ENCODE measurements at places on chromosomes 6 and 20.

DNA sequence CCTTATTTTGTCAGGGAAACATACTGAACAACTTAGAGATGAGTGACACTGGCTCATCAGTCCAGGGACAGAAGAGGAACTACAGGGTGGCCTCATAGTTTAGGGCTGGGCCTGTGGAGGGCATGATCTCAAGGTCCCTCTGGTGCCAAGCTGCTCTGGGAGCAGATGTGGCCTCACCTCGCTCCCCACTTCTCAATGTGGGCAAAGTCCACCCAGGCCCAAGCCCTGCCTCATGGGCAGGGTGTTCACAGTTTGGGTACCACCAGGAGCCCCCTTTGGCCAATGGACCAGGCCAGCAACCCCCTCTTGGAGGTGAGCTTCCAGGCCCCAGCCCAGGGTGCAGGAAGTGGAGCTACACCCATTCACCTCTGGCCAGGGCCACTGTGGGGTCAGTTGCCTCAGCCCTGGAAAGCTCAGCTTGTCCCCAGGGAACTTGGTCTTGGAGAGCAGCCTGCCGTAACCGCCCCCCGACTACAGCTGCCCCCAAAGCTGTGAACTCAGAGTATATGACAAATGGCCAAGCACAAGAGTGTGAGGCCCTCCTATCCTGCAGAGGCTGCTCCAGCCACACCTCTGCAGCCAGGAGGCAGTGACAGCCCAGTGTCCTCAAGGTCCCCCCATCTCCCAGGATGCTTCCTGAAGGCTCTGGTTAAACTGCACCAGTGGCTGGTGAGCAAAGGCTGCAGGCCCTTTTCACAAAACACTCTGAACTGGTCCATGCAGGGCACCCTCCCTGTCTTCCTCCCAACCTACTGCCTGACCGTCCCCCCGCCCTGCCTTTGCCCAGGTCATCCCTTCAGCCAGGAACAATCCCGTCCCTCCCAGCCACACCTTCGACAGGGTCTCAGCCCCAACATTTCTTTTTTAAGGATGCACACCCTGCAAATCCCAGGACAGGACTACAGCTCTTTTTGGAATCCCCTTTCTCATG is 3.6 kb downstream of the ADISSP start:
- DNase-seq: no peak

DNA sequence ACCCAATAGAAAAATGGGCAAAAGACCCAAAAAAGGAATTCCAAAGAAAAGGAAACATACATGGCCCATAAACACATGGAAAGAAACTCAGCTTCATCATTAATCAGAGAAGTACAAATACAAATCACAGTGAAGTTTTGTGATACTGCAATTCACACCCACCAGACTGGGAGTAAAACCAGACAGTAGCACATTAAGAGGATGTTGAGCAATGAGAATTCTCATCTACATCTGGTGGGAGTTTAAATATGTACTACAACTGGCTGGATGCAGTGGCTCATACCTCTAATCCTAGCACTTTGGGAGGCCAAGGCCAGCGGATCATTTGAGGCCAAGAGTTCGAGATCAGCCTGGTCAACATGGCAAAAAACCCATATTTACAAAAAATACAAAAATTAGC is 125.7 kb upstream of the PHACTR1 start:
- DNase-seq: no peak

DNA sequence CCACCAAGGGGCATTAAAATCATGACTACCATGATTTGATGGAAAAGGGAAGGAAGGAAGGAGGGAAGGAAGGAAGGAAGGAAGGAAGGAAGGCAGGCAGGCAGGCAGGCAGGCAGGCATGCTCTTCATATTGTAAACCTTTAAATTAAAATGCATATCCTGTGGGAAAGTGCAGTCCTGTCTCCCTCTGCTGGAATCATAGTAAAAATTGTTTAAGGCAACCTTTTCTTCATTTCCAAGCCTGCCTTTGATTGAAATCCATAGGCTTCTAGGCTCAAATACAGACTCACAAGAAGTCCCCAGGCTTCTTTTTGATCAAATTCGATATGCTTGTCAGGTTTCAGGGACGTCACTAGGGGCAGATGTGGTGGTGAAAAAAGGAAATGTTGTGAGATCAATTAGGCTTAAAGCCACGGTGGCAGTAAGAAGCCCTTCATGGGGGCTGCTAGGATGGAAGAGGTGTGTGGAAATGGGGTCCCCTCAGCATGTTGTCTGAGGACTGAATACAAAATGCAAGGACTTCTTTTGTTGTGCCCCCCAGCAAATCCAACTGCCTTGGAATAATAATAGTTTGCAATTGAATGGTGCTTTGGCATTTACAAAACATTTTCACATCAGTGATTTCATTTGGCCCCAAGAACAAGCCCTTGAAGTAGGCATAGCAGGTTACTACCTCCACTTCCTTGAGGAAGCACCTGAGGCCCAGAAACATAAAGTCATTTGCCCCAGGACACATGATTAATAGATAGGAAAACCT is 25.6 kb upstream of the GABRR1 start:
- no peak for DNase-seq

DNA sequence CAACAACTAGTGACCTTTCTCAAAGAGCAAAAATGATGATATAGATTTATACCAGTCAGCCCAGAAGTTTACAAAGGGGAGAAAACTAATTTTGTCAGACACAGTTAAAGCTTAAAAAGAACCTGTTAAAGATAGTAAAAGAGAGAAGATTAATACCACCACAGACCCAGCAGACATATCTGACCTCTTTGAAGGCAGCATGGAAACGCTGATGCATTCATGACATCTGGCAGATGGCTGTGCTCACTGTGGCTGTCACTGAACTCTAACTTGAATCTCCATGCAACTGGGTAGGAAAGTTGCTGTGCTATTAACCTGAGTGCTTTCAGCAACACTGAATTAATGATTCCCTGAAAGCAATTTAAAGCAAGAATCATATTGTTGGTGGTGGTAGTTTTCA is 159.8 kb upstream of the PRDM1 start:
- DNase-seq: no peak

DNA sequence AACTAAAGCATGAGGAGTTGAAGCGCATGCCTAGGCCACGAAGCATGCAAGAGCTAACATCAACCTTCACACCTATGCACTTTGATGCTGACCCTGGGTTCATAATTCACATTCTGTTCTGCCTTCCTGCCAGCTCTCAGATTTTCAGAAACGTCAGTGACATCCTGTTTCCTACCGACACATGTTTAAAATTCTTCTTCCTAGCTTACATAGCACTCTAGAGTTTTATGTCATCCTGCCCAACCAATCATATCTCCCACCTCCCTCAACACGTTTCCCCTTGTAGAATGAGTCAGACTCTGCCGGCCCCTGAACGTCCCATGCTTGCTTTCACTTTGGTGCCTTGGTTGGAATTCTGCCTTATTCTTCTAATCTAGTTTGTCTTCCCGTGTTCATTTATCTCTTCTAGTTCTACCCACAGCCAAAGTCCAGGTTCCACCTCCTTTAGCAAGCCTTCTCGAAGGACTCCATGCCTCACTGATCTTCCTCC is 97.2 kb upstream of the MAP7 start:
- DNase-seq: no peak

GRCh38 chr6:11969092-11969491 is 43.0 kb upstream of the HIVEP1 start:
- DNase-seq: no peak

DNA sequence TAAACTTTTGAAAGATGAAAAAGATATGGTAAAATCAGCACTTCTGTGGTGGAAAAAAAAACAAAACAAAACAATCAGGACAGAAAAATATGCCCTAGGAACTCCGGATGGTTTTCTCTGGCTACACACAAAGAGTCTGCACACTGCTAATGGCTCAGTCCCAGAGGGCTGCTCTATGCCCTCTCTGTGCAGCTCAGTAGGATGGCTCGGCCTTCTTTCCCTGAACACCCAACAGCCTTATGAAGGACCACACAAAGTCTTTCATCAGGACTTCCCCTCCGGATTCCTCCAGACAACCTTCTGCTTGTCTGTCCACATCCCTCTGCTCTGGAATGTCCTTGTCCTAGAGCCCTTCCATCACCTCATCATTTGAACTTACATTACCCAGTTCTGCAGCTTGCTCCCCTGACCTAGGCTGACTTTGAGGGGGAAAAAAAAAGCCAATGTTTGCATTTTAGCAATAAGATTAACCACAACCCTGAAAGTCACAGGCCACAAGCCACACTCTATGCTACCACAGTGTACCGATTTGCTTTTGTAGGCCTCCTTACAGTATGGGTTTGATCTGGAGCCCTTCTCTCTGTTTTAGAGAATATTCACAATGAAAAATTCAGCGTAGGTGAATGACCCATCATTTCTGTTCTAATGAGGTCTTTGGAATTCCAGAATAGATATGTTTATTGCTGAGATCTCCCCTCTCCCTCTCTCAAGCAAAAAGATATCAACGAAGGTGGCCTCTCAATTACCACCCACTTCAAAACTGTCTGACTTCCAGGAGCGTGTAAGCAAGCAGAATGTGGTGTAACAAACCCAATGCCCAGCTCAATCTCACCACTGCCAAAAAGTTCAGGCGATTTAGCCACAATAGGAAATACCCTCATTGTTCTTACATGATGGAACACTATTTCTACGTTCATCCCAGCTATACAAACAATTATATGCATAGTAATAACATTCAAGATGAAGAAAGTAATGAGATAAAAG is 164.0 kb downstream of the GMDS start:
- DNase-seq: no peak

- DNase-seq: no peak
These were observed 65.7 kb downstream of the NKAIN2 start for GRCh38 chr6:123869334-123869733.

GRCh38 chr6:3631186-3631585 is 120.3 kb downstream of the PXDC1 start:
- DNase-seq: no peak

GRCh38 chr6:133501675-133502270 is 260.6 kb downstream of the EYA4 start:
- DNase-seq: no peak

DNA sequence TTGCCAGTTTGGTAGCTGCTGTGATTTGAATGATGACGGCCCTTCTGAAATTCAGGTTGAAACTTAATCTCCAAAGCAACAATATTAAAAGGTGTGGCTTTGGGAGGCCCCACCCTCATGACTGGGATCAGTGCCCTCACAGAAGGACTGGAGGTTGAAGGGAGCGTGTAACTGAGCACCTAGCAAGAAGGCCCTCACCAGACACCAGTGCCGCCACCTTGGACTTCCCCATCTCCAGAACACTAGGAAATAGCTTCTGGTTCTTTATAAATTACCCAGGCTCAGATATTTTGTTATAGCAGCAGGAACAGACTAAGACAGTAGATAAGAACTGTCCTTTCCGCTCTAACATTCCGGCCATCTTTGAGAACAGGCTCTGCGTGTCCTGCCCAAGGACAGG is 243.1 kb downstream of the DLL1 start:
- no peak for DNase-seq

DNA sequence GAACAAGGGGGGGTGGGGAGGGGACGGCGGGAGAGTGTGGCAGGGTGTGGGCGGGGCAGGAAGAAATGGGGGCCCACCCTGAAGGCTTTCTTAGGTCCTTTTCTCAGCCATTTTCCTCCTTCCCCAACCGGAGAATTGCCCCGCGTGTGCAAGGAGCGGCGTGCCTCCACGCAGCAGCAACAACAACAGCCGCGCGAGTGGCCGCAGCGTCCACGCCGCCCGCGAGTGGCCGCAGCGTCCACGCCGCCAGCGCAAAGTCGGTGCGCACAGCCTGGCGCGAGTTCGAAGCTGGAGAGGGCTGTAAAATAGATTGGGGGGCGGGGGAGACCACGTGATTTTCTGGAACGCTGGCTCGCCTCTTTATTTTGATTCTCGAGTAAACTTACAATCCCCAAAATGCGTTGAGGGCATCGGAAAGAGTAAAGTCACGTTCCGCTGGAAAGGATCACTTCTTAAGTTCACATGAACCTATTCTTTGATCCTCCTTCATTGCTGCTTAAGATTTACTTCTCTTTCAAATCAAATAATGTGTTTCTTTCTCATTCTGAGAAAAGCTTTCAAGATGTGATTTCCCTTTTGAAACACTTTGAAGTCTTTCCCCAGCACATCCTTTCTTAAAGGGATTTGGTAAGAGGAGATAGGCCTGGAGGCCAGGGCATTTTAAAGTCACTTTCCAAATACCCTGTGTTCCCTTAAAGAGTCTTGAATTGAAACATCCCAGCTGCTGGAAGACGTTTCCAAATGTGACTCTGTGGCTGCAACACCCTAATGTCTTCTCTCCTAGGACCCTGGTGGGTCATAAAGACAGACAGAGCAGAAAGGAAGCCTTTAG is 66.7 kb upstream of the ZNF217 start:
- DNase-seq: no peak

- DNase-seq: no peak
These were observed 9.1 kb upstream of the SAYSD1 start for GRCh38 chr6:39124114-39124513.

GRCh38 chr6:20906945-20907344 is 372.7 kb downstream of the CDKAL1 start:
- DNase-seq: no peak

DNA sequence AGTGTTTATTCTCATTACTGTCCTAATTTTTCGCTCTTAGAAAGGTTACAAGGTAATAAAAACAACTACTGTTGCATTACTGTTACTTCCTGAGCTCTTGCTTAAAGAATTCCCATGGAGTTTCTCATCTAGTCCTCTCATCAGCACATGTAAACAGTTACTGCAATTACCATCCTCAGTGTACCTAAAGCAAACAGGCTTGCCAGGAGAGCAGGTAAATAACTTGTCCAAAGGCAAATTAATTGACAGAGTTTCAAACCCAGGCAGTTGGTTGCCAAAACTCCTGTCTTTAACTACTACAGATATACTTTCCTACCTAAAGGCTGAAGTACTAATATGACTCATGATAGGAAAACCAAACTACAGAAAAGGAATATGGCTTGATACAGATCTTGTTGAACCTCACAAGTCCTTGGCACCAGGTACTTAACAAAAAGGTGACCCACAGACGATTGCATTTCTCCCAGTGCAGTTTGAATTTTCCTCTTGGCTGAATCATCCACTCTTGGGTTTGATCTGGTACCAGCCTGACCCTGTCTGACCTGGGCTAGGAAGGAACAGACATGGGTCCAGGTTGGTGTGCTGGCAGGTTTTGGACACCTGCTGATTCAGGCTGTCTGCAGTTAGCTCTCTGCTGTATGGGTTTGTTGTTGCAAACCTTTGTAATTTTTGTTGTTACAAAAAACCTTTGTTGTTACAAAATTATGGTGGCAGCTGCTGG is 153.0 kb downstream of the CFAP61 start:
- no peak for DNase-seq

- DNase-seq: no peak
These were observed 9.2 kb downstream of the SOX12 start for GRCh38 chr20:334578-334977.

DNA sequence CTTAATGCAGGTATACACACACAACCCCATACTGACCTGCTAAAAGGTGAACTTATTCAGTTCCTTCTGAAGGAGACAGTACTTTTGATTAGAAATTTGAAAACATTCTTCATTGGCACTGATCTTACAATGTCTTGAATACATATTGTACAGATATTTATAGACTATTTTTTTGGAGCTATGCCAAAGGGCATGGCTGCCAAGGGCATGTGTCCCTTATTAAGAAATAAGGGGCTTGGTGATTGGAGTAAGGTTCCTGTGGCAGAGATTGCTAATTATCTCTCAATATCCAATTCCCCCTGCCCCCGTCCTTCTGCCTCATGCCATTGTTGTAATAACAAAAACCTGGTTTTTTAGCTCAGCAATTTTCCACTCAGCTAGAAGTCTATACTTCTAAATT is 355.9 kb downstream of the FARS2 start:
- no peak for DNase-seq

Measured in progenitor cell of endocrine pancreas (in vitro differentiated cells).